NCI-H1048 (cell line): ENCODE measurements at places on chromosomes 6 and 20.

- no peak for DNase-seq
These were observed 42.3 kb upstream of the ATXN1 start for GRCh38 chr6:16803294-16804200.

DNA sequence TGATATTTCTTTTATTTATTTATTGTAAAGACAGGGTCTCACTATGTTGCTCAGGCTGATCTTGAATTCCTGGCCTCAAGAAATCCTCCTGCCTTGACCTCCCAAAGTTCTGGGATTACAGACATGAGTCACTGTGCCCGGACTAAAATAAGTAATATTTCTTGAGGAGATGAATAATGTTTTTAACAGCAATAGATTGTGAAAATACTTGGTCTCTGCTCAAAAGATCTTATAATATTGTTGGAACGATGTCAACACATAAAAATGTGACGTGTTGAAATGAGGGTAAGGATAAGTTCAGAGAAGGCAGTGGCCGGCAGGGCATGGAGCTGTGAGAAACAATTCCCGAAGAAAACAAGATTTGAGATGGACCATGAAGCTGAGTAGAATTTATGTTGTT lies 178.7 kb downstream of the GJA1 start:
- no peak for DNase-seq

GRCh38 chr6:148868901-148869300 lies 122.1 kb downstream of the UST start:
- DNase-seq = no peak

- DNase-seq = no peak
These were observed 3.7 kb downstream of the NRN1 start for GRCh38 chr6:6002848-6003620.

DNA sequence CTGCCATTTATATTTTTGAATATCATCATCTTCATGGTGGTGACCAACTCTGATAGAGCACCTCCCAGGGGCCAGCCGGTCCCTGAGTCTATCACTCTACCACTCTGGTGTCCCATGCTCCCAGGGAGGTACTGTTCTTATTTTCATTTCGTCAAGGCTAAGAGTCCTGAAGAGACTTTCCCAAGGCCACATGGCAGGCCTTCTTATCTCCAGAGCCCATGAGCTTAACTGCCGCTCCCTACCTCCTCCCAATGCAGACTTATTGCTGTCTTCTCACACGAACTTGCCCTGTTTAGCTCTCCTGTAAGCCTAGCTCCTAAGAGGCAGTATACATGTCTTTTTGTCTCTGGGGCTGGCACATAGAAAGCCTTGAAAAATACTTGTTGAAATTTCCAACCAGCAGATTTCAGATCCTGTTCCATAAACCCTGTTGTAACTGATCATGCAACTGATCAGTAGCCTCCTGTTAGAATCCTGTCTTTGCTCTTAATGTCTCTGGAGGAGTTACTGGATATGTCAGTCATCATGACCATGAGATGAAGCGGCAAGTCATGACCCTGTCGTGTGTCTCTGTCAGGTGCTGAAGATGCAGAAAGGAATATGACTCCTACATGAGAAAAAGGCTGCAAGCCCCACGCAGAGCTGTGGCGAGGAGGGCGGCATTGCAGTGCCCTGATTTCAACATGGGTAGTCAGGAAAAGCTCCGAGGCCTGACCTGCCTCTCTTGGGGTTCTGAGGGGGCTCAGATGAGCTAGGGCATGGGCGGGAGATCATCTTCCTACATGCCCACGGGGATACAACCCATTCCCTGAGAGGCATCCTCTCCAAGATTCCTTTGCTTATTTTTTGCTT lies 60.0 kb downstream of the TTI1 start:
- no peak for DNase-seq

GRCh38 chr6:90412538-90413369 lies 116.1 kb upstream of the BACH2 start:
- no peak for DNase-seq

DNA sequence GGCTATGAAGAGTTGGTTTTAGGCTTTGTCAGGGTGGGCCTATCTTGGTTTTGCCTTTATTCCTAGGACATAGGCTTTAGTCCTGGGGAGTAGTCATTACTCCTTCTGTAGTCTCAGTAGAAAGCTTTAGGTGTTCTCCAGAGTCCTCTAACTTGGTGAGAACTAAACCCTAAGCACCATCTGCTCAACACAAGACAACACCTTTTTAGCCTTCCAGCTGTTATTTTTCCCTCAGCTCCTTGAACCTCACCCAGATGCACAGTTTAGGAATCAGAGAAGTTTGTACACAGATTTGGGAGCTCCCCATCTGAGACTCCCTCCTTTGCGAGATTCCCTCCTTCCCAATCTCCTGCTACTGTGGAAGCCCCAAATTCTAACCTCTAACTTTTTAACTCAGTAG lies 141.3 kb downstream of the QRSL1 start:
- no peak for DNase-seq

GRCh38 chr6:71153755-71154325 lies 134.8 kb upstream of the OGFRL1 start:
- no peak for DNase-seq

DNA sequence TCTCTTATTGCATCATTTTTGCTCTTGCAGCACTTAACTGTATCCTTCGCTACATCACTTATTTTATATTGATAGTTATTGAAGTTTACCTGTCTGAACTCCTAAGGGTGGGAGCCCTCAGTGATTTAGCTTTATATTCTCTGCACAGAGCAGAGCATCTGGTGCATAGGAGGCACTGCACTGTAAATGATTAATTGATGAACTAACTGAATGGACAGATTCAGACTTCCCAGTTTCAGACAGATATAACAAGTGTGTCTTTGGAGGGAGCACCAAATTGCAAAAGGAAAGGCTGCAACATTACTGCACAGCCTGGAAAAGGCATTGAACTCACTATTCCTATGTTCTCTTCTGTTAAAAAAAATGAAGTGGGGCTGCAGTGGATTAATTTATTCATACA lies 160.3 kb downstream of the EDN1 start:
- no peak for DNase-seq

- DNase-seq = no peak
These were observed 73.4 kb upstream of the HMGCLL1 start for GRCh38 chr6:55652429-55652828.
